ENCODE measurements at places on chromosomes 1 and 21.

- DNase-seq = peak; percentile 29
Observed at GRCh38 chr1:153945131-153945794, 1.3 kb downstream of the DENND4B start.

- no peak for DNase-seq
Observed at GRCh38 chr1:205570796-205571537, 60.8 kb downstream of the ELK4 start.

GRCh38 chr1:167599957-167600581 is 30.0 kb upstream of the RCSD1 start:
- DNase-seq = peak; percentile 40

GRCh38 chr1:208929575-208929974 is 653.9 kb upstream of the CAMK1G start:
- DNase-seq = peak; percentile 40

GRCh38 chr1:107232426-107232825 is 91.6 kb downstream of the NTNG1 start:
- DNase-seq = no peak

GRCh38 chr1:199161766-199162303 is 523.0 kb downstream of the PTPRC start:
- DNase-seq = no peak

DNA sequence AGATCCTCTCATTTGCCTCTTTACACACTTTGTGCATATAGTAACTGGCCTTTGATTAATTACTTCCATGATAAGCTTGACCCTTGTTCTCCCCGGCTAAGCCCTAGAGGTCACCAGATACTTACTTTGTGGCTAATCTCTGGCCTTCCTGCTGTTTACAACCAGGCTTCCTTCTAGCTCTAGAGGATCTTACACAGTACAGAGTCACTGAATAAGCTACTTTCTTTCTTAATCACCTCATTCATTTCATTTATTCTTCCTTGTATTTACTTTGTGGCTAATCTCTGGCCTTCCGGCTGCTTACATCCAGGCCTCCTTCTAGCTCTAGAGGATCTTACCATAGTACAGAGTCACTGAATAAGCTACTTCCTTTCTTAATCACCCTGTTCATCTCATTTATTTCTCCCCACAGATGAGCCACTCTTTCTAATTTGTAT is 144.3 kb upstream of the C1orf21 start:
- peak; percentile 12 for DNase-seq

GRCh38 chr1:74611887-74612286 is 61.7 kb downstream of the ERICH3 start:
- DNase-seq = no peak

DNA sequence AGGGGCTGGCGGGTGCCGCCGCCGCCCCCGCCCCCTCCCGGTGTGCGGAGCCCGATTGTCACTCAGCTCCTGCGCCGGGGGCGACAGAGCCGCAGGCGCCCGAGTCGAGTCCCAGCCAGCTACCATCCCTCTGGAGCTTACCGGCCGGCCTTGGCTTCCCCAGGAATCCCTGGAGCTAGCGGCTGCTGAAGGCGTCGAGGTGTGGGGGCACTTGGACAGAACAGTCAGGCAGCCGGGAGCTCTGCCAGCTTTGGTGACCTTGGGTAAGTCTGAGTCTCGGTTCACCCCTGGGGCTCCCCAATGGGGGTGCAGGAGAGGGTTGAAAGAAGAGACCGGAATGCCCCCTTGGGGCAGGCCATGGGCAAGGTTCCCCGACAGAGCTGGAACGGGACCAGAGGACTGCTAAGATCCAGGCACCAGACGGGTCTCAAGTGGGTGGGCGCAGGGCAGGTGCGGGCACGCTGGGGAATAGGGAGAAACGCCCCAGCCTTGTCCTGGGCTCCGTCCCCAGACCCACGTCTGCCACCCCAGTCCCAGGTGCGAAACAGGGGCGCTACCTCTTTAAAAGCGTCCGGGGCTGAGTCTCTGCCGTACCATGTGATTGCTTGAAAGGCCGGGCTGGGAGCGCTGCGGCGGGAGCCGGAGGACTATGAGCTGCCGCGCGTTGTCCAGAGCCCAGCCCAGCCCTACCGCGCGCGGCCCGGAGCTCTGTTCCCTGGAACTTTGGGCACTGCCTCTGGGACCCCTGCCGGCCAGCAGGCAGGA is at the start of gene ADORA1:
Gene ADORA1 (plus strand): TSS at position 61 of the 765 bp plus-strand sequence. CDS start 1,116 bp downstream, outside the sequence.
- peak; percentile 49 for DNase-seq

GRCh38 chr1:84086189-84086588 is 57.9 kb upstream of the PRKACB start:
- DNase-seq = no peak

GRCh38 chr1:31651089-31651420 is 6.4 kb upstream of the PEF1 start:
- DNase-seq = no peak

DNA sequence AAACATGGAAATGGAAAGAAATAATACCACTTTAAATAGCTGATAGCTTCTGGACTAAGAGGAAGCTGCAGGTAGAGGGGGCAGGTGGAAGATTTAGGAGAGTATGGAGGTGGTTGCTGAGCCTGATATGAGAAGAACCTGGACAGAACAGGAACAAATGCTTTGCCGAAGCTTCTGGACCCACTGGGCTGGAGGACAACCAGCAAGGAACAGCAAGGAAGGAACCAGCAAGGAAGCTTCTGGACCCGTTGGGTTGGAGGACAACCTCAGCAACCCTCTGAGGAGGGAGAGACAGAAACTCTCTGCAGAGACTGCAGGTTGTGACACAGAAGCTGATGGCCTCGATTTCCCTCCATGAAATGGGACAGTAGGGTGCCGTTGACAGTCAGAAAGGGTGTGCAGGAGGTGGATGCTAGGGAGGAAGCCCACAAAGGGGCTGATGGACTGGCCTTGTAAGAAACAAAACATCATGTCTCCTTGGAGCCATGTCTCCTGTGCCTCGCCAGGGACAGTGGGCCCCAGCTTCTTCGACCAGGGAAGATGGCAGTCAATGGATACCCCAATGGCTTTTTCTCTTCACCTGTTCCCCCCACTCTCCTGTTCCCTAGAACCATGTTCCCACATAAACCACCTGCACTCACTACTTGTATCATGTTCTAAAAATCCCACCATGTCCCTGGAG is 8.3 kb upstream of the WNT3A start:
- no peak for DNase-seq

DNA sequence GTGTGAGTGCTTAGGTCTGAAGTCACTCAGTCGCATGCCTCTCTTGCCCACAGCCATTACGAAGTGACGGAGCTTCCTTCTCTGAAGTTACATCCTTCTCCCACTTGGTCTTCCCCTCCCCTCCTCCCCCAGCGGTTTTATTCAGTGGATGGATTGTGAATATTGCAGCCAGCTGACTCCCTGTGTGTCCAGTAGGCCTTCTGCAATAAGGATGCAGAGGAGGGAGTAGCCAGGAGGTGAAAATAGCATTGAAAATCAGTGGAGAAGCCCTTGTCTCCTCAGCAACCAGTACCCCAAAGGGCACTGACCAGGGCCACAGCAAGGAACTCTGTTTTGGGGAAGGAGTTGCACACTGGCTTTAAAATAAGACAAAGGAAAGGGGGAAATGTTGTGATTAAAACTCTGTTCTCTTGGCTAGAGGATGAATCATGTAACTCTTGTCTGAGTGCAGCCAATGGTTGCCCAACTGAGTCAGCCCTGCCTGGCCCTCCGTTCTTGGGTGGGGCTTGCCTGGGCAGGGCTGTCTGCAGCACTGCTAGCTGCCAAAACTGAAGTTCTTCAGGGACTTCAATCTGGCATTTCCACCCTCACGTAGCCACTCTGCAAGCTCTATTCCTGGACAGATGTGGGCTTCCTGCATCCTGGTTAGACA is 4.3 kb downstream of the S100A10 start:
- peak; percentile 93 for DNase-seq

- DNase-seq = no peak
Observed at GRCh38 chr1:95281781-95282517, 47.9 kb downstream of the RWDD3 start.

DNA sequence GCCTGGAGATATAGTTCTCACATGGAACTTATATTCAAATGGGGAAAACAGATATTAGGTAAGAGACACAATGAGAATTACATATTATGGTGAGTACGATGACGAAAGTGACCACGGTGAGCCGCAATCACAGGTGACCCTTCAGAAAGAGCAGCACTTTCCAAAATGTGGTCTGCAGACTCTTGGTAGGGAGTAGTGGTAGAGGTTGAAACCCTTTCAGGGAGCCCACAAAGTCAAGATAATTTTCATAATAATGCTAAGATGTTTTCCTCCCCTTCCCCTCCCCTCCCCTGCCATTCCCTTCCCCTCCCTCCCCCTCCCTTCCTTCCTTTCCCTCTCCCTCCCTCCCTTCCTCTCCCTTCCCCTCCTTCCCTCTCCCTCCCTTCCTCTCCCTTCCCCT is 83.5 kb upstream of the AKT3 start:
- DNase-seq = no peak

- DNase-seq = no peak
Observed at GRCh38 chr1:76430531-76430930, 356.0 kb downstream of the ST6GALNAC3 start.

GRCh38 chr1:244335456-244335855 is 116.3 kb downstream of the ADSS2 start:
- no peak for DNase-seq

- DNase-seq = no peak
Observed at GRCh38 chr1:199399996-199400724, 627.4 kb upstream of the NR5A2 start.

DNA sequence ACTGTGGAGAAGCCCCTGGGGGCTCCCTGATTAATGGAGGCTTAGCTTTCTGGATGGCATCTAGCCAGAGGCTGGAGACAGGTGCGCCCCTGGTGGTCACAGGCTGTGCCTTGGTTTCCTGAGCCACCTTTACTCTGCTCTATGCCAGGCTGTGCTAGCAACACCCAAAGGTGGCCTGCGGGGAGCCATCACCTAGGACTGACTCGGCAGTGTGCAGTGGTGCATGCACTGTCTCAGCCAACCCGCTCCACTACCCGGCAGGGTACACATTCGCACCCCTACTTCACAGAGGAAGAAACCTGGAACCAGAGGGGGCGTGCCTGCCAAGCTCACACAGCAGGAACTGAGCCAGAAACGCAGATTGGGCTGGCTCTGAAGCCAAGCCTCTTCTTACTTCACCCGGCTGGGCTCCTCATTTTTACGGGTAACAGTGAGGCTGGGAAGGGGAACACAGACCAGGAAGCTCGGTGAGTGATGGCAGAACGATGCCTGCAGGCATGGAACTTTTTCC is 24.8 kb downstream of the PCSK9 start:
- DNase-seq = no peak

DNA sequence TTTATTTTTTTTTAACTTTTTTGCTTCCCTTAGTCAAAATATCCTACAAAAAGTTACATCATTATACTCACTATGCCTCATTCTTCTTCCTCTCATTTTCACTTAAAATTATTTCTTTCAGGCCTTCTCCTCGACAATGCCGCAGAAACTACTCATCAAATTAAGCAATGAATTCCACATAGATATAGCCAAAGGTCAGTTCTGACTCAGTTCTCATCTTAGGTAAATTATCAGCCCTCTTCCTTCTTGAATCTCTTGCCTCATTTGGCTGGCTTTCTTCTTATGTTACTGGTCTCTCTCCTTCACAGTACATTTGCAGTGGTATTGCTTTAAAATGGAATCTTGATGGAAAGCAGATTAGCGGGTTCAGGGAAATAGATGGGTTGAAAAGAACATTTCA is 260.7 kb upstream of the BRINP3 start:
- DNase-seq = no peak

DNA sequence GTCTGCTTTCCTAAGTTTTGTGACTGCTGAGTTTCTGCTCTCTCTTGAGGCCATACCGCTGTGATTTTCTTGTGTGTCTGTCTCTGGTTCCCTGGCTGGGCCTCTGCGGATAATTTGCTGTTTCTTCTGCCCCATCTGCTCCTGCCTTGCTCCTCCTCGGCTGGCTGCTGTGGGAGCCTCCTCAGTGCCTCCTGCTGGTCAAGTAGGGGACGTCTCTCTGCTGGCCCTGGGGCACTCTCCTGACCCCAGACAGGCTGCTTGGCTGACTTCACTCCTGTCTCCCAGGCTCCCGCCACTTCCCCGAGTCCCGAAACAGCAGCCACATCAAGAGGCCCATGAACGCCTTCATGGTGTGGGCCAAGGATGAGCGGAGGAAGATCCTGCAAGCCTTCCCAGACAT is 28.5 kb downstream of the ETNK2 start:
- no peak for DNase-seq

- no peak for DNase-seq
Observed at GRCh38 chr1:114227059-114227458, 73.4 kb upstream of the SYT6 start.

Measured in fibroblast of skin of back (primary cell).